ENCODE measurements at places on chromosomes 3 and 15. TPM values are rescaled to one million over a fixed set of nuclear protein-coding genes. Genes with fewer than 3 reads are reported as not detected.
A peak's percentile ranks its signal among the peaks of the same experiment; 100 is the strongest.

DNA sequence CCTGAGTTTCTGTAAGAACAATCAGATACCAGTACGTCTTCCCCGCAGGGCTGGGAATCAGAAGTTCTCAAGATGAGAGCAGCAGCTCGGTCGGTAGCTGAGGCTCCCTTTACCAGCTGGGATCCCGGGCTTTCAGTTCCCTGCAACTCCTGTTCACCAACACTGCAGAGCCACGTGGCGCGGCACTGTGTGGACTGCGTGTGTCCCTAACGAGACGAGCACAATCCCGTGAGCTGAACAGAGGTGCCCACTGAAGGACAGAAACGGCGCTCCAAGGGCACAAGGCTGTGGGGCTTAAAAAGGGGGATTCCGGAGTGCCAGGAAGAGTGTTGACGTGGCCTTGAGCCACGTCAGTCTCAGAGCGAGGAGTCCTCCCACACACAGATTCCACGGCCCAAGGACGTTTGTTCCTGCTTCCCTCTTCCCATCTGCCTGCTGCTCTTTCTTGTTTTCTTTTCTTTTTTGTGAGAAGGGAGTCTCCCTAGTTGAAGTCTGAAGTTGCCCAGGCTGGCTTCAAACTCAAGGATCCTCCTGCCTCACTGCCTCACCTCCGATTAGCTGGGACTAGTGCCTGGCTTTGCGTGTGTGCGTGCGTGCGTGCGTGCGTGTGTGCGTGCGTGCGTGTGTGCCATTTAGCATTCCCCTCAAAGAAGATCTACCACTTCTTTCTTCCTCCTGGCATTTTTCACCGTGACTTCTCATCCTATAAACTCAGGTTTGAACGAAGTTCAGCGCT lies 37.1 kb upstream of the RPL35A start:
- DNase-seq = no peak

DNA sequence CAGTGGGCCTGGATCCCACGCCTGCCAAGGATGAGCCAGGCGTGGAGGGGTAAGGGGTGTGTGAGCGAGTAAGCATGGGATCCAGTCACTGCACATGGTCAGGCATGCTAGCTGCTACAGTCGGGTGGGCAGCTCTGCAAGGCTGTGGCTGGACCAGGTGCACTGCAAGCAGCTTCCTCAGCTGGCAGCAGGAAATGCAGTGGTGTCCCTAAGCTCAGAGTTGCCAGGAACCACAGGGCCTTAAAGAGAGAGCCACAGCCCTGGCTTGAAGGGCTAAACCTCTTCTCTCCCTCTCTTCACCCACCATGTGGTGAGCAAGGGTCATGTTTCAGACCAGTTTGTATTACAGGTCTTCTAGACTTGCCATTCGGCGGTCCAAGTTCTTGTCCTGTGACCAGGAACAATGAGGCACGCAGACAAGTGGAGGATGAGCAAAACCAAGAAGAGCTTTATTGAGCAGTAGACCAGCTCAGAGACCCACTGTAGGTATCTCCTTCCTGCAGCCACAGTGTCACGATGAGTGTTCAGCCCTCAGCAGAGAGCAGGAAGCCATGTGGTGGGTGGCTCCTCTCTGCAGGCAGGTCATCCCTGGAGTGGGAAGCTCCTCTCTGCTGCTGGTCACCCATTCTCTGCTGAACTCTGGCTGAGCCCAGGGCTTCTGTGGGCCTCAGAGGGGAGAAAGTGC lies 511.9 kb downstream of the PYDC2 start:
- DNase-seq = no peak

GRCh38 chr3:96705895-96706294 lies 108.5 kb upstream of the EPHA6 start:
- no peak for DNase-seq

The GPR171 gene
- 0.36 TPM for polyA plus RNA-seq

DNA sequence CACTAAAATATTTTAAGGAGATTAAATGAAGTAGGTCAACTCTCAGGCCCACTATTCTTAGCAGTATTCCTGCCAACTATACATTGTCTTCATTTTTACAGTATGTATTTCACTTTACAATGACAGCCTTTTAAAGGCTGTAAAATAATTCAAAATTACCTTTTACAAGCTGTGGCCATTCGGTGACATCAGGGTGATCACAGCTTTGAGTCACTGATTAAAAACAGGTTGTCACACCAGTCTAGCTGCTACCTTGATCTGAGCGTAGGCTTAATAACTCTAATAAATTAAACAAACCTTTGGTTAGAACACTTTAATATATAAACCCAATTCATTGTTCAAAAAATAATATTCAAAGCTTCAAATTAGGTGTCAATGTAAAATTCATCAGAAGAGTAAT lies 29.9 kb downstream of the UBE3A start:
- no peak for DNase-seq

The ZNF501 gene
- polyA plus RNA-seq = 7.0 TPM

- peak; percentile 75 for DNase-seq
These were observed 113.6 kb upstream of the ICE2 start for GRCh38 chr15:60592371-60593169.

The CD96 gene
- polyA plus RNA-seq = 1.3 TPM

GRCh38 chr3:157274644-157275137 lies 114.7 kb upstream of the CCNL1 start:
- no peak for DNase-seq

Data from right lung (tissue), 10 donors.